NCI-H187 (cell line): ENCODE measurements at places on chromosomes 1 and 21.

GRCh38 chr1:58597076-58597475 is 20.0 kb upstream of the TACSTD2 start:
- DNase-seq, result no peak

DNA sequence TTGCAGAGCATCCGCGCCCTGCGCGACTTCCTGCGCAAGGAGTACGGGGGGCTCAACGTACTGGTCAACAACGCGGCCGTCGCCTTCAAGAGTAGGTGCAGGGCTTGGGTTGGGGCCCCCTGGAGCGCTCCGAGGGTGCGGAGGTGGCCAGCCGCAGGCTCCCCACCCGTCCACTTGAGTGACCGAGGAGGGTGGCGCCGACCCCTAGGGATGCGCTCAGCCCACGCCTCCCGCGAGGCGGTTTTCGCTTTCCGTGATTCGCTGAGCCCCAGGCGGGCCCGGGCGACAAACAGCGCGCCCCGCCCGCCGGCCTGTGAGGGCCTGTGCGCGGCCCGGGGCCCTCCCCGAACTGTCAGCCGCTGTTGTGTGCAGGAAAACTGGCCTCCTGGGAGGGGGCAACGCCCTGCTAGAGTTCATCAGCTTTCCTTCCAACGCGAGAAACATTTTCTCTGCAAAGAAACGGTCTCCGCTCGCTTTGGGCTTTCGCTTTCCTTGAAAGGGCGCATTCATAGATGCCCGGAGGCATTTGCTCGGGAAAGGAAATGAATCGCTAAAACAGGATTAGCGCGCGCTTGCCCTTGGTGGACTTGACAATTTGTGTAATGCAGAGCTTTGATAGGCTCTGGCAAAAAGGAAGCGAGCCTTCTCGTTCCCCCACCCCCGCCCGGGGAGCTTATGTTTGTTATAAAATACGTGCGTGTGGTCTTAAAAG is 668 bp downstream of the CBR3 start:
- DNase-seq, result no peak

DNA sequence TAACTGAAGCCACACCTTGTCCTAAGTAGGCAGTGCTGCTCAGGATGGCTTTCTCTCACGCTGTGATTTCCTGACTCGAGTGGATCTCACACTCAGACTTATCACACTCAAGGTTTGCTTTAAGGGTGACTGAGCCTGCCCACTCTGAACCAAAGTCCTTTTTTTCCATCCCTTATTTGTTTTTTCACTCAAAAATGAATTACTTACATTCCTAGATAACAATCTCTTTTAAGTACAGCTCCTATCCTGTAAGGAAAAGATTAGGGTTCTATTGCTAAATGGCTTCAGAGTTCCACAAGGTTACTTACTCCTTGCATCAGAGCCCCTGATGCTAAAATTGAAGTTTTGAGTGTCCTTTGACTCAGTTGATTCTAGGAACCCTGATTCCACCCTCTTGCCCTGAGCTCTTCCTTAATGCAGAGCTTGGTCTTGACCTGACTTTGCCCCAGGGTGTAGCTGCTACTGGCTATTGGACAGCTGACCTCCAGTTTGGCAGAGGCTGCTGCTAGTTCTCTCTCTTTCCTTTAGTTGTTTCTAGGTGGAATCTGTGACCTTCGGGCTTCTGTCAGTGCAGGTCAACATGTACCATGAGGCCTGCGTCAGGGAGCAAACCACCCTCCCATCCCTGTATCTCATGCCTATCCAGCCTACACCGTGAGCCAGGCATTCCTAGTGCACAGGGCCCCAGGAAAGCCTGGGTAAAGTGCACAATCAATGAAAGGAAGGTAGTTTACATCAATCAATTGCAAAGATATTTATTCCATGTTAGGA is 80.1 kb upstream of the CD55 start:
- DNase-seq, result no peak

GRCh38 chr1:199758626-199759255 is 268.8 kb upstream of the NR5A2 start:
- DNase-seq, result no peak

- DNase-seq, result no peak
These were observed 1291.5 kb upstream of the B3GALT2 start for GRCh38 chr1:194477908-194478307.

GRCh38 chr1:84141182-84142003 is 2.7 kb upstream of the PRKACB start:
- no peak for DNase-seq

- DNase-seq, result no peak
These were observed 154.2 kb downstream of the TENT5C start for GRCh38 chr1:117760069-117760468.

DNA sequence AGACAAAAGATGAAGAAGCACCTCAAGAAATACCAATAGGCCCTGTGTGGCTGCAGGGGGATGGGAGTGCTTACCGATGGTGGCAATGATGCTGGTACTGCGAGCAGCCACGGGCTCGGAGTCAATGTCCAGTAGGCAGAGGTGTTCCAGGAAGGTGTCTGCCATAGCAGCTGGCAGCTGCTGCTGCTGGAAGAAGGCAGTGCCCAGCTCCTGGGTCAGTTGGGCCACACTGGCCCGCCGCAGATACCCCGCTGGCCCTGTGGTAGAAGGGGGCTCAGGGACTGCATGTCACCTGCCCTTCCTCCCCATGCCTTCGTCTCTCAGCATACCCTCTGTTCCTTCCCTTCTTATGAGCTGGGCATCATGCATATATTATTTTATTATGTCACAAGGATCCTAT is 1.2 kb downstream of the PKLR start:
- no peak for DNase-seq

DNA sequence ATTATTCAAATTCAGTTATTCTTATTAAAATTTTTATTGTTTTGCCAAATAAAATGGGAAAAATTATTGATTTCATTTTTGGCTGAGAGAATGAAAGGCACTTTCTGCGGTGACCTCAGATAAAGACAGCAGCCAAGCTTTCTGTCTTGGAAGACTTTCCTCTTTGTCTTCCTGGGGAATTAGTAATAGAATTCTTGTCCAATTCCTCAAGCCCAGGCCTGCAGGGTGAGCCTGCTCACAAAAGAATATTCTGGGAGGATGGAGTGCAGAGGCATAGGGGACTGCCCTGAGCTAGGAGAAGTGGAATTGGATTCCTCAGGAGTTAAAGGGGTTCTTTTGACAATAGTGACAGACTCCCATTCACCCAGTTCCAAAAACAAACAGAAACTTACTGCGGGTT is 614.5 kb upstream of the ADGRL2 start:
- DNase-seq, result no peak

DNA sequence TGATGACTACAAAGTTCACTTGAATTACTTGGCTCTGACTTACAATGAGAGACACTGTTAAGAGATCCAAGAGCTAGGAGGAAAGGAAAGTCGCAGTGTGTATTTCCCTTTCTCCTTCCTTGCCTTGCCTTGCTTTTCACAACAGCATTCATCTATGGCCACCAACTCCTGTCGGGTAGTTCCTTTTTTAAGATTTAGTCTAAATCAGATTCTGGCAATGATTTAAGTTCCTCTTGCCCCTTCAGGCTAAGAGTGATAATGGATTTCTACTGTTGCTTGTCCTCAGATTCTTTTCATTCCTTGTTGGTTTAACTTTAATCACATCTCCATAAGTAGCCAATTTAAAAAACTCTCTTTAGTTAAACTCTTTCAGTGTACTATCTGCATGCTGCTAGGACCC is 91.9 kb downstream of the GTF2B start:
- DNase-seq, result no peak

DNA sequence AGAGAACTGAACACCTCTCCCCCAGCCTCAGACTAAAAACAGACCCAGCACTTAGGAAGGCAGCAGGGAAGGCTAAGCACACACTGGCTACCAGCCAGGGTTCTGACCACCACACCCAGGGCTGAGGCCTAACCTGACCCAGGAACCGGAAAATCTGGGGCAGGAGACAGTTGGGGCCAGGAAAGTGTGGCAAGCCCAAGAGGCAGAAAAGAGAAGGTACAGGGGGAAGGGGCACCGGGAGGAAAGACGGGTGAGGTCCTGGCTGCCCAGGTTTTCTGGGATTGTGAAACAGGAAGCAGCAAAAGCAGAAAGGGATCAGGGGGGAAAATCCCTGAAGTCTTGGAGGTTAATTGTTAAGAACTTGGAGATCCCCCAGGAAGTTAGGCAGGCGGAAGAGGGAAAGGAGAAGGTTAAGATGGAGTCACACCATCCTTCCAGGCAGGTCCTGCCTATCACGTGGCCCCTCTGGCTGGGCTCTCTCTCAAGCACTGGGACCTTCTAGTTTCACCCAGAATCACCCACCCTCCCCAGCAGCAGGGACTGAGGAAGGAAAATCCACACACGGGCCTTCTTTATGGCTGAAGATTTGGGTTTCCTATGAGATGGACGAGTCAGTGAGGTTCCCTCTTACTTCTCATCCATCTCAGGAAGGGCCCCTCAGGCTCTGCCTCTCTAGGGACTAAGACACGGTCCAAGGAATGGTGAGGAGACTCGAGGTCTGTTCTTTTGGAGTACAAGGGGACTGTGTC is 2.6 kb downstream of the HDGF start:
- DNase-seq, result no peak

- DNase-seq, result no peak
These were observed 20.4 kb downstream of the MAP7D1 start for GRCh38 chr1:36176106-36176949.

GRCh38 chr1:246176126-246177024 is 330.7 kb downstream of the SMYD3 start:
- DNase-seq, result no peak

- DNase-seq, result no peak
These were observed 90.0 kb upstream of the TLR5 start for GRCh38 chr1:223233019-223233409.

DNA sequence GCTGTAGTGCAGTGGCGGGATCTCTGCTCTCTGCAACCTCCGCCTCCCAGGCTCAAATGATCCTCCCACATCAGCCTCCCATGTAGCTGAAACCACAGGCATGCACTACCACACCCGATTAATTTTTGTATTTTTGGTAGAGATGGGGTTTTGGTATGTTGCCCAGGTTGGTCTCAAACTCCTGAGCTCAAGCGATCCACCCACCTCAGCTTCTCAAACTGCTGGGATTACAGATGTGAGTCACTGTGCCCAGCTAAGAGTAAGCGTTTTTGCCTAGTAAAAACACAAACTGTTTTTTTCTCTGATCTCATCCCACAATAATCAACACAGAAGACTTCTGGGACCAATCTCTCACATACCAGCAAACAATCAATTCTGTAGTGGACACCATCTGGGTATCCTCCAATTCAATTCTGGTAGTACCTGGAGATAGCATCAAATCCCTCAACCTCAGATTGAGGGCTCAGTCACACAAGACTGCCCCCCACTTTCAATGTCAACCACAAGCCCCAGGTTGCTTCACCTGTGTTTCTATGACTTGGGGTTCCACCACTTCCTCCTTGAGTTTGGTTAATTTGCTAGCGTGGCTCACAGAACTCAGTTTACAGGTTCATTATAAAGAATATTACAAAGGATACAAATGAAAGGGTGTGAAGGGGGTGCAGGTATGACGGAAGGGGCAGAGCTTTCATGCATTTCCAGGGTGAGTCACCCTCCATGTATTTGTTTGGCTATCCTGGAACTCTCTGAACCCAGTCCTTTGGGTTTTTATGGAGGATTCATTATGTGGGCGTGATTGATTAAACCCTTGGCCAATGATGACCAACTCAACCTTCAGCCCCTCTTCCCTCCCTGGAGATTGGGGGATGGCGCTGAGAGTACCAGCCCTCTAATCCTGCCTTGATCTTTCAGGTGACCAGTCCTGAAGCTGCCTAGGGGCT is 40.0 kb upstream of the RHOU start:
- DNase-seq, result no peak

- no peak for DNase-seq
These were observed 814 bp downstream of the A3GALT2 start for GRCh38 chr1:33319949-33320618.

DNA sequence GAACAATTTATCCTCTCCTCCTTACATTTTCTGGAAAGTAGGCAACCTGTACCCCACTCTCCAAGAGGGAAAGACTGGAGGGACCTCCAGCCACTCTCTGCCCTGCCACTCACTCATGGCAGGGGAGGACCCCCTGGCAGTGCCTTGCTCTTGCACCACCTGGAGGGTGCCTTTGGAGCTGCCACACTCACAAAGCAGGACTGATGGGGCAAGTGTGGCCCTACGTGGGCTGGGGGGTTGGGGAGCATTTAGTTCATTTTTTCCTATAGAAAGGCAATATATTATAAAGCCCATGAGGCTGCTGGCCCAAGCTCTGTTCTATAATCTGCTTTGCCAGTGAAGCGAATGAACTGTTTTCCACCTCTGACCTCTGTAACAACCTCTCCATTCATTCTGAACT is 50.3 kb downstream of the GPR161 start:
- DNase-seq, result no peak

GRCh38 chr21:43884012-43884860 is 19.2 kb downstream of the AGPAT3 start:
- DNase-seq, result no peak

DNA sequence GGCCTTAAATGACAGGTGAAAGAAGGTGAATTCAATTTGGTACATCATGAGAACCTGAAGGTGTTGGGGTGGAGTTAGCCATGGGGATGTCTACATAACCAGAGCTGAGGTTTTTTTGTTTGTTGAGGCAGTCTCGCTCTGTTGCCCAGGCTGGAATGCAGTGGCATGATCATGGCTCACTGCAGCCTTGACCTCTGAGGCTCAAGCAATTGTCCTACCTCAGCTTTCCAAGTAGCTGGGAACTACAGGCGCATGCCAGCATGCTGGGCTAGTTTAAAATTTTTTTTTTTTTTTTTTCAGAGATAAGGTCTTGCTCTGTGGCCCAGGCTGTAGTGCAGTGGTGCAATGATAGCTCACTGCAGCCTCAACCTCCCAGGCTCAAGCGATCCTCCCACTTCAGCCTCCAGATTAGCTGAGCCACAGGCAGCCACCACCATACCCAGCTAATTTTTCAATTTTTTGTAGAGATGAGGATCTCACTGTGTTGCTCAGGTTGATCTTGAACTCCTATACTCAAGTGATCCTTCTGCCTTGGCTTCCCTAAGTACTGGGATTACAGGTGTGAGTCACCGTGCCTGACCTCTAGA is 1.9 kb upstream of the MPZ start:
- no peak for DNase-seq

- DNase-seq, result no peak
These were observed 9.3 kb downstream of the DRAXIN start for GRCh38 chr1:11700601-11701467.

DNA sequence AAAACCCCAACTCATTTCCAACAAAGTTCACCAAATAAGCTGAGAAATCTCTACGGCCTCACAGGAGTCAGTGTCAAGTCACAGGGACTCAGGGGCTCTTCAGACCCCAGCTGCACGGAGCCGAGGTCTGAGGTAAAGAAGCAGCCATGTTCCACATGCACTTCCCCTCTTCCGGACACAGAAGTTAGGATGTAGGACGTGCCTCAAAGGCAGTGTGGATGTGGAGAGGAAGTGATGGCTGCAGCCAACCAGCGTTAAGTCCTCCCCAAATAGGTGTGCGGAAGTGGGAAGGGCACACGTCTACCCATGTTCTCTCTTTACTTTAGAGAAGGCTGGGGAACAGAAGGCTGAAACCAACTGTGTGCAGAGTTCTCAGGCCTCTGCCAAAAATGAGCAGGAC is 14.6 kb upstream of the NCF2 start:
- no peak for DNase-seq

GRCh38 chr1:235938709-235939479 is 72.2 kb upstream of the LYST start:
- no peak for DNase-seq

- no peak for DNase-seq
These were observed 100.4 kb upstream of the ETV3 start for GRCh38 chr1:157238585-157238984.
